ENCODE measurements at places on chromosomes 2 and 18. TPM values are rescaled to one million over a fixed set of nuclear protein-coding genes. Genes with fewer than 3 reads are reported as not detected.

Gene MAPK4
- not detected for total RNA-seq

Gene KCMF1
- total RNA-seq, result 66.2 TPM

Gene CYTIP
- 5.9 TPM for total RNA-seq

Gene LBH
- 197 TPM for total RNA-seq

Gene STK17B
- total RNA-seq, result 61.4 TPM

Gene ATP6V1B1
- total RNA-seq, result 0.38 TPM

Gene CCDC68
- 5.9 TPM for total RNA-seq

Gene ANKRD44
- total RNA-seq, result 17.8 TPM
